ENCODE measurements at places on chromosomes 1 and 21. TPM values are rescaled to one million over a fixed set of nuclear protein-coding genes. Genes with fewer than 3 reads are reported as not detected.

OR2T1 gene
- total RNA-seq, result not detected

IL20 gene
- not detected for total RNA-seq

STYXL2 gene
- total RNA-seq, result not detected

CTSS gene
- 5.5 TPM for total RNA-seq

ELAPOR1 gene
- total RNA-seq, result under 0.01 TPM

C1orf87 gene
- not detected for total RNA-seq

HCRTR1 gene
- total RNA-seq, result not detected

H3-3A gene
- 123 TPM for total RNA-seq

OR2L13 gene
- total RNA-seq, result not detected

C4BPA gene
- total RNA-seq, result not detected

IKBKE gene
- 16.4 TPM for total RNA-seq

CRNN gene
- not detected for total RNA-seq

C1QA gene
- not detected for total RNA-seq

GBP6 gene
- total RNA-seq, result not detected

OR2M3 gene
- not detected for total RNA-seq

FAM89A gene
- 4.1 TPM for total RNA-seq

AURKAIP1 gene
- total RNA-seq, result 113 TPM

ABCD3 gene
- total RNA-seq, result 30.1 TPM

LHX4 gene
- not detected for total RNA-seq

BTBD8 gene
- 3.5 TPM for total RNA-seq

LPAR3 gene
- 0.37 TPM for total RNA-seq

KRTAP20-2 gene
- not detected for total RNA-seq

TEX38 gene
- not detected for total RNA-seq

AXDND1 gene
- total RNA-seq, result 0.37 TPM

C1orf185 gene
- total RNA-seq, result not detected

GNB1 gene
- 85.8 TPM for total RNA-seq

TEDDM1 gene
- not detected for total RNA-seq

SPRR2E gene
- not detected for total RNA-seq

THBS3 gene
- total RNA-seq, result 9.2 TPM

IGFN1 gene
- not detected for total RNA-seq

LGR6 gene
- total RNA-seq, result not detected

RALGPS2 gene
- total RNA-seq, result 181 TPM

CFHR2 gene
- total RNA-seq, result not detected

LCE1E gene
- total RNA-seq, result 0.37 TPM

FAM78B gene
- total RNA-seq, result 0.98 TPM

CNIH3 gene
- 62.4 TPM for total RNA-seq

OR6N1 gene
- not detected for total RNA-seq

PRRX1 gene
- total RNA-seq, result 523 TPM

ABL2 gene
- total RNA-seq, result 121 TPM

CD164L2 gene
- not detected for total RNA-seq

CRABP2 gene
- total RNA-seq, result 45.6 TPM

AGT gene
- total RNA-seq, result 0.73 TPM

RIPPLY3 gene
- not detected for total RNA-seq

METTL25B gene
- total RNA-seq, result 9.8 TPM

SIK1 gene
- total RNA-seq, result 0.39 TPM

UQCRH gene
- total RNA-seq, result 245 TPM

C1orf226 gene
- not detected for total RNA-seq

SH3BGR gene
- total RNA-seq, result 0.98 TPM

SYDE2 gene
- 6.1 TPM for total RNA-seq

BGLAP gene
- total RNA-seq, result 0.37 TPM

MOB3C gene
- 5.3 TPM for total RNA-seq

CA14 gene
- not detected for total RNA-seq

MNDA gene
- total RNA-seq, result not detected

PCSK9 gene
- 4.4 TPM for total RNA-seq

HES4 gene
- total RNA-seq, result not detected

MCOLN2 gene
- total RNA-seq, result 0.37 TPM

RCAN1 gene
- total RNA-seq, result 26.2 TPM

WDR64 gene
- total RNA-seq, result not detected

PGLYRP4 gene
- total RNA-seq, result not detected

All from subcutaneous preadipocyte (primary cell).